Progenitor cell of endocrine pancreas (in vitro differentiated cells): ENCODE measurements at places on chromosomes 1 and 21.

- no peak for DNase-seq
Measured at GRCh38 chr1:25679171-25679570, 62.6 kb downstream of the MAN1C1 start.

DNA sequence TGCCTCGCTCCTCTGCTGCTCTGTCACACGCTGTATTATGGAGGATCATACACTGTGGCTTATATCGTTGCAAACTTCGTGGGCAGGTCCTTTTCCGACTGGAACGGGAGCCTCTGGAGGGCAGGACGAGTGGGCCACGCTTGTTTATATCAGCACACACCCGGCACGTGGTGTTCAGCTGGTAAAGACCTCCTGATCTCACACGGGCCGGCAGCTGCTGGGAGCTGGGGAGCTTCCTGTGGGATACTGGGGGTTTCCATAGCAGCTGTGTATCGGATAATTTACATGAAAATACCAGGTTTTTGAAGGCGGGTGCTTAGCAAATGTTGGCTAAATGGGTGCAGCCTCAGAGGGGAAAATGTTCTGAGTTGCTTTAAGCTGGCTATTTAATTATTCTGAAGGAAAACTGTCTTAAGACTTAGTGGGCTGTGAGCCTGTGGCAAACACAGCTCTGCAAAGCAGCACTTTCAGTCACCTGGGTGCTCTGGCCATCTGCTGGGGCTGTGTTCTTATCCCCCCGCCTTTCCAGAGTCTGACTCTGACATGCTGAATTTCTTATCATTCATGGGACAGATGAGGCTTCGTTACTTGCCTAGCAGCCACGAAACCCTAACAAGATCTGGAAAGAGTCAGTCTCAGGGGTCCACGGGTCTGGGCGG lies 103.6 kb upstream of the GCLM start:
- no peak for DNase-seq

- DNase-seq, result no peak
Measured at GRCh38 chr1:55138823-55139222, 76.3 kb downstream of the USP24 start.

DNA sequence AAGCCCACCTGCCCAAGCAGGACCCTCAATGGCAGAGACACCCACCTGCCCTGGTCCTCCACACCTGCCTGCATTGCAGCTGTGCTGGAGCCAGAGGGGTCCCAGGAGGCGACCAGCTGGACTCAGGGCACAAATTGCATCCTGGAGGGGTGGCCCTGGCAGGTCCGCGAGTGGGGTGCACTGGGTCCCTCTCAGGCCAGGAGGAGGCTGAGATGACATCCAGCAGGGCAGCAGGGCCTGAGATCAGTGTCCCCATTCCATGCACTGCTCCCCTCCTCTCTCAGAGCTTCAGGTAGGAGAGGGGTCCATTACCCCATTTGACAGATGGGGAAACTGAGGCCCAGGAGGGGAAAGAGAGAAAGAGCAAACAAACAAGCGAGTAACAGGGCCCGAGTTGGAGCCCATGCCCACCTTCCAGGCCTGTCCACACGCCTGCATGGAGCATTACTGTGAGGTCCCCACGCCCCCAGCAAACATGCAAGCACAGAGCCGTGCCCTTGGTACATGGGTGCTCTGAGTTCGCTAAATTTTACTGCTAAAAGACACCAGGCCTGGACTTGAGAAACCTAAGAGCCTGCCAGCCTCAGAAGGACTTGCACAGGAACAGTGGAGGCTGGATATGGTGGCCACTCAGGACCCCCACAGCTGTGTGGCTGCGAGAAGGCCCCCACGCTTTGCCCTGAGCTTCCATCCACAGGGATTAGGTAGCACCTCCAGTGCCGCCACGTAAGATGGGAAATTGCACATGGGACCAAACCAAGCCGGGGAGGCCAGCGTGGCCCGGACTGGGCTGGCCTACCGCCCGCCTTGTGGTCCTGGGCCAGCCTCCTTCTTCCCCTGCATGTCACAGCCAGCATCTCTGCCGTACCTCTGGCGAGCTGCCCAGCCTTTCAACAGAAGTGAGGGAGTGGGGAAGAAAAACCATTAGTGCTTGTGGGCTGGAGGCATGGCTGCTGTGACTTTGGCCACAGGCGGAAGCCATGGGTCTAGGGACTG lies 7.4 kb downstream of the WNT3A start:
- peak; percentile 1 for DNase-seq

DNA sequence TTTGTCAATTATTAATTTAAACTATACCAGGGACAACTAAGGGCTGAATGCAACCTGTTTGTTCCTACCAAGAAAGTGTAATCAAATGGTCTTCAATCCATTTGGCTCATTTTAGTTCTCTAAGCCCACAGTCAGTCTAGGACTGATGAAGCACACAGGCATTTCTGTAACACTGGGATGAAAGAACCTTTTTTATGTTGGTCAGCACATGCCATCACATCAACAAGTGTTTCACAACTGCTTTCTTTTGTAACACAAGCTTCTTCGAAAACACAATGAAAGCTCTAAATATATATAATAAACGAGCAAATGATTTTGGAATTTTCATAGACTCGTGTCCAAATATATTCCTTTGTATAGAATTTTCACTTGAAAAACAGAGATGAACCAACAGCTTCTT lies 28.8 kb downstream of the HEATR1 start:
- DNase-seq, result no peak

GRCh38 chr1:93576746-93577145 lies 104.9 kb downstream of the BCAR3 start:
- DNase-seq, result no peak

DNA sequence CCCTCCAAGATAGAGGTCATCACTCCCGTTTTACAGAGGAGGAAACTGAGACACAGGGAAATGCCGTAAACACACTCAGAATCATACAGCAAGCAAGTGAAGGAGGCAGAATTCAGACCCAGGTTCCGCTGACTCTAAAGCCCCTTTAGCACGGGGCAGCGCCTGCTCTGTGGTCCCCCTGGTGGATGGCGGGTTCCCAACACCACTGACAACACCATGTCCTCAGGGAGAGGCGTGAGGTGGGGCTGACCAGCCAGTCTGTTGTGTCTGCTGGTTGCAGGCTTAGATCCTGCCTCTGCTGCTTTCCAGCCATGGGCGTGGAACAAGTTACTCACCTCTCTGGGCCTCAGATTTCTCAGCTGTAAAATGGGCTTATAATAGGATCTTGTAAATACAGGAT lies 617.3 kb downstream of the MATN1 start:
- DNase-seq, result peak; percentile 61

- DNase-seq, result no peak
Measured at GRCh38 chr21:45947296-45947695, 34.3 kb upstream of the COL6A1 start.

DNA sequence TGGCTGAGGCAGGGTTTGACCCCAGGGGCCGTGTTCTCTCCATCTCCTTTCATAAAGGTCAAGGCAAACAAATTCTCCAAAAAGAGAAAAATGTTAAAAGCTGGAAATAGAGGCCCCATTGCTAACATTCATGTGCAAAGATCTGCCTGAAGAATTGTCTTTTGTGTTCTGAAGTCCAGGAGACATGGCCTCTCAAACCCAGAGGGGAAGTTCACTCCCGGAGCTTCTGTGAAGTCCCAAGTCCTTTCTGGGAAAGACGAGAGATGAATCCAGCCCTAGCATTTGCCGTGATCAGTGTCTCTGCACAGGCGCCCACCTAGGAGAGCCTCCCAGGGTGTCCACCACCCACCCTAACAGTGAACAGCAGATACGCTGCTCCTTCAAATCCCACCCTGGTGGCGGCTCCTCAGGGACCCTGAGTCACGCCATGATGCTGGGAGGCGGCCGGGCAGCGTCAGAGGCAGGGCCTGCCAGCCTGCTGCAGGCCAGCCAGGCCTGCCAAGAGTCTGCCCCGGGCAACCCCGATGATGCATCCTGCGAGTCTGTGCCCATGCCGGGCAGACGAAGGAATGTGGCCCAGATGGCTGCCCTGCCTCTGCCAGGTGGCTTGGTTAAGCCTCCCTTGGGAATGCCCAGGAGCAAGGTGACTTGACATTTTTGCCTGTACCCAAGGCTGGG lies 5.2 kb upstream of the C2CD2 start:
- no peak for DNase-seq

- DNase-seq, result no peak
Measured at GRCh38 chr1:165647517-165647916, 16.5 kb downstream of the MGST3 start.

DNA sequence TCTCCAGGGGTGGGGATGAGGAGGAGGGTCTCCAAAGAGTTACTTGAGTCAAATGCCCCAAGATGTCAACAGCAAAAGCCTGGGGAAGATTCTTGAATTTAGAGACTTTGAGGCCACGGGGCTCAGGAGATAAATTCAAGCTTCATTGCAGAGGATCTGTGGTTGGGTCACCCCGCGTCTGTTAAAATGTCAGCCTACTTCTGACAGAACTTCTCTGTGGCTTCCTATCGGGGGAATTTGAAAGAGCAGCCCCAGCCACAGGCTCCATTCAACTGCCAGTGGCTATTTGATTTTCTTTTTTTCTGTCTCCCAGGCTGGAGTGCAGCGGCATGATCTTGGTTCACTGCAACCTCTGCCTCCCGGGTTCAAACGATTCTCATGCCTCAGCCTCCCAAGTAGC lies 62.5 kb upstream of the EFHD2 start:
- DNase-seq, result no peak

DNA sequence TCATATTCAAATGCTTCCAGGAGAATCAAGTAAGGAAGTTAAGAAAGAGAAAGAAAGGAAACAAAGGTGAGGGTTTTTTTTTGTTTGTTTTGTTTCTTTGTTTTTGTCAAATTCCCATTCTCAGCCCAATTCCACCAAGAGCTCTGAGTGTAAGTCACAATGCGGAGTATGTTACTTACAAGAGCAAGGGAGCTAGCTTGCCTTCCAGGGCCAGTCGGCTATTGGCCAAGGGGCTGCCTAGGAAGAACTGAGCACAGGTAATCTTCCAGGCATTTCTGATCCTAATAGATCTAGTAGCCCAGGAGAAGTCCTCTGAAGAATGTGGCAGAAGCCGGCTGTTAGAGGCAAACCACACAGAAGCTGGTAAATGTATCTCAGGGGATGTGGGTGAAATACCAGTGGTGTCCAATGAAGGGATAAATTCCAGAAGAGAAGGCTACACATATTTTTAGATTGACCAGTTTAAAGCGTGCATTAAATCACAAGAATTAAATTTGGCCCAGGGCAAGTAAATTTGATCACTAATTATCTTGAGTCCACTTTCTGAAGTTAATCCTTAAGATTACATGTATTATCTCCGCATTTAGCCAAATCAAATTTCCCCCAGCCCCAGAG lies 239.6 kb upstream of the ADAMTS5 start:
- no peak for DNase-seq

DNA sequence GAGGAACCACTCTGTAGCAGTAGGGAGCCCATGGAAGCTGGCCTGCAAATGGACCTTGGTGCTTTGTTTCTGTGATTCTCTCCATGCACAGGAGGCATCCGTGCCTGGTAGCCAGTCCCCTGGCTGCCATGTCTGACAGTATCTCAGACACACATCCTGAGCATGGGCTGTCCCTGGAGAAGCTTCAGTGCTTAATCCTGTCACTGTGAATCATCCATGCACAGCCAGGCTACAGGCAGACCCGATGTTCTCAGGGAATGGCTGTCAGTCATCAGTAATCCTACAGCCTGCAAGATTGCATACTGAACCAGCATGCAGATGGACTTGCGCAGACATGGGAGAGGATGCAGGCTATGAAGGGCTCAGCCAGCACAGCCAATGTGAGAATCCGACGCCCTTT lies 606.3 kb upstream of the PLXNA2 start:
- DNase-seq, result no peak

- no peak for DNase-seq
Measured at GRCh38 chr1:78919150-78919549, 87.4 kb downstream of the ADGRL4 start.

DNA sequence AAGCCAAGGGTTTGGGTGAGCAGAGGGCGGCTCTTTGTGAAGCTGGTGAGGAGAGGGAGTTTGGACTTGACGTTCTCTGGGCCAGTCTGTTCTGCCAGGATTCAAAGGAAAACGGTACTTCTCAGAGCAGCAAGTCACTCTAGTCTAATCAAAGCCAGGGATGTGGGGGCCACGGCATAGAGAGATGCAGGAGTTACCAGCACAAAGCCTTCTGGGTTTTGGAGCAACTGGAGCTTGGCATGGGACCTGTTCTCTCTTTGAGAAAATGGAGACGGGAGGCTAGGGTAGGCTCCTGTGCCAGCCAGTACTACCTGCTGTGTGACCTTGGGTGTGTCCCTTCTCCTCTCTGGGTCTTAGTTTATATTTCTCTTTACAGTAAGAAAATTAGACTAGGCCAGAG lies 2.1 kb downstream of the TXLNA start:
- DNase-seq, result no peak

- DNase-seq, result no peak
Measured at GRCh38 chr1:112904071-112904830, 51.7 kb downstream of the SLC16A1 start.

- peak; percentile 52 for DNase-seq
Measured at GRCh38 chr1:178724728-178725465, at the start of gene RALGPS2. Gene RALGPS2, plus strand, starts transcription at chr1:178725244. Its CDS starts 51,521 bp downstream, at chr1:178776765.
